Activated naive CD4-positive, alpha-beta T cell treated with anti-CD3 and anti-CD28 coated beads, Interleukin-2, amount 10 ng/mL, durations not matched to agents 7 days and 5 days (primary cell): ENCODE measurements at places on chromosomes 2 and 18.

DNA sequence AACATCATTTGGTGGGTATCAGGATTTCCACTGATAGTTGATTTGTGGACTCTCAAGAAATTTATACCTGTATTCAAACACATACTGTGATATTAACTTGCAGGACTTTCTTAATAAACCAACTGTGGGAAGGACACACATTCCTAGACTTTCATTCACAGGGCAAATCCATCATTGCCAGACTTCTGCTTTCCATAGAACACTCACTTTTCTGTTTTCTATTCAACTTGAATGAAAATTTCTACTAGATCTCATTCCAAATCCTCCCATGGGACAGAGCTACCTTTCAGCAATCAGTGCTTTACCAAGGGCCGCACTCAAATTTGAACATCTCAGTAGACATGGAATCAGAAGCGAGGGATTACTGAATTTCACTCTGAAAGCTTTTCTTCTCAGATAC is 612.5 kb downstream of the IRS1 start:
- DNase-seq, result no peak
- no peaks in the 10 kb centered on the region for H3K27me3 ChIP-seq
- H3K4me1 ChIP-seq, result no peaks in the 10 kb centered on the region
- no peak overlapping the region for H3K27ac ChIP-seq

DNA sequence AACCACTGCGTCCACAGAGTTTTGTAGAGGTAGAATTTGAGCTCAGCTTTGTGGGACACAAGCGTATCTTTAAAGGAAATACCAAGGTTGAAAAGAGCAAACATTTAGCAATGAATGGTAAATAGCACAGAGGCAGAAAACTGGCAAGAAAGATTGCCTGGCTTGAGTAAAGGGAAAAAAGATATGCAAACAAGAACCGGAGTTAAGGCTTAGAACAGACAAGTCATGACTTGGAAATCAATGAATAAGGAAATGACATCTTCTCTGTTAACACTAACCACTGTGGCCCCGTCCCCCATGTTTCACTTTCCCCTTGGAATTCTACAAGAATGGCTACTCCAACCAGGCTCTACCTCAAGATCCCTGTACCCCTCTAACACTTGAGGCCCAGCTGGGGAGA is 3.8 kb downstream of the STAM2 start:
- DNase-seq, result no peak
- H3K4me3 ChIP-seq, result no peak overlapping the region
- H3K36me3 ChIP-seq, result peaks cover 10% of the 10 kb centered on the region
- peaks cover 47% of the 10 kb centered on the region for H3K4me1 ChIP-seq

GRCh38 chr2:56334622-56335021 is 150.8 kb downstream of the CCDC85A start:
- H3K36me3 ChIP-seq, result no peaks in the 10 kb centered on the region
- no peak for DNase-seq
- H3K4me3 ChIP-seq, result no peak overlapping the region
- H3K27ac ChIP-seq, result no peak overlapping the region
- H3K27me3 ChIP-seq, result no peaks in the 10 kb centered on the region

DNA sequence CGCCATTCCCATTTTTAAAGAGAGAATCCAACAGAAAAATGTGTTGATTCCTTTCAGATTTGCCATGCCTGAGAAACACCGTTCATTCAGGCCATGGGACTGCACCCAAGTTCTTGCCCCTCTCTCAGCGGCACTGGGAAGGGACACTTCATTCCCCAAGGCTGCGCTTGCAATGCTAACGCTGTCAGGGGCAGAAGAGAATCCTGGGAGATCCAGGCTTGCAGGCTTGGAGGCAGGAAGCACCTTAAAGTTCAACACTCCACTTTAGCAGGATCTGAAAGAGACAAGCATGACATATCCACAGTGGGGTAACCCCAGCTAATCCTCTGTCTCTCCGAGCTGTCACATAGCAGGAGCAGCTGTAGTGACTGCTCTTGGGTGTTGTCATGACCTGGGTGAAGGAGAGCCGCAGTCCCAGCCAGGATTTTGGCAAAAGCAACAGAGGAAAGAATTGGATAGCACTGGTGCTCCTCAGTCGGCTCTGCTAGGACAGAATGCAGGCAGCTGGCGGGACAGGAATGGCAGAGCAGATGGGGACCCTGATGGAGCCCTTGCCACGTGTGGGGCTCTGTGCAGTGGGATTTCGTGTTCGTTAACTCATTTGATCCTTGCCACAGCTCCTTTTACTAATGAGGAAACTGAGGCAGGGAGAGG is 22.0 kb upstream of the ODC1 start:
- H3K4me1 ChIP-seq, result no peaks in the 10 kb centered on the region
- H3K36me3 ChIP-seq, result no peaks in the 10 kb centered on the region

- H3K27me3 ChIP-seq, result no peaks in the 10 kb centered on the region
- no peak overlapping the region for H3K4me3 ChIP-seq
- DNase-seq, result no peak
- H3K36me3 ChIP-seq, result no peaks in the 10 kb centered on the region
- no peaks in the 10 kb centered on the region for H3K4me1 ChIP-seq
Measured at GRCh38 chr2:118975133-118975532, 33.1 kb downstream of the MARCO start.

- H3K4me3 ChIP-seq, result no peak overlapping the region
- no peak for DNase-seq
Measured at GRCh38 chr2:230873661-230874401, 9.1 kb downstream of the ITM2C start.
